ENCODE measurements at places on chromosomes 11 and 22. TPM values are rescaled to one million over a fixed set of nuclear protein-coding genes. Genes with fewer than 3 reads are reported as not detected.

GRCh38 chr22:31954535-31955523, 10.5 kb downstream of the YWHAH start:
- no peak for DNase-seq

DNA sequence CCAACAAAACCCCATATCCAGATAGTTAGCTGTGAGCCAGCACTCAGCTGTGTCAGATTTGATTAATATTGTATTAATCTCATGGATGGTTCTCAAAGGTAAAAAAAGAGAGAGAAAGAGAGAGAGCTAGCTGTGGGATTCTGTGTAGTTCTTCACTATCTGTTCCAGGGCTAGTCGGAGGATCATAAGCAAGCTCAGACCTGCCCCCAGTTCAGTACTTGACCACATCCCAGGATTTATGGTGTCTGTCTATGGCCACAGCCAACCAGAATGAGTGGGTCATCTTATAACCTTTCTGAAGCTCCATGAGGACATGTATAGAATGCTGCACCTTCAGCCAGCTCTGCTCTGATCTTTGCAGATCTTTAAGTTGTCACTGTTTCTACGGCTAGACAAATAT, 13.5 kb upstream of the B3GNT6 start:
- no peak for DNase-seq

GRCh38 chr11:121613724-121614123, 161.0 kb upstream of the SORL1-AS1 start:
- DNase-seq = peak; percentile 11

NOL12 gene
- 24.0 TPM for polyA plus RNA-seq

GRCh38 chr11:47944632-47945031, 35.7 kb upstream of the PTPRJ start:
- no peak for DNase-seq

GRCh38 chr11:76415073-76415472, 29.7 kb upstream of the EMSY start:
- DNase-seq = no peak

VPREB1 gene
- 0.32 TPM for polyA plus RNA-seq

DNA sequence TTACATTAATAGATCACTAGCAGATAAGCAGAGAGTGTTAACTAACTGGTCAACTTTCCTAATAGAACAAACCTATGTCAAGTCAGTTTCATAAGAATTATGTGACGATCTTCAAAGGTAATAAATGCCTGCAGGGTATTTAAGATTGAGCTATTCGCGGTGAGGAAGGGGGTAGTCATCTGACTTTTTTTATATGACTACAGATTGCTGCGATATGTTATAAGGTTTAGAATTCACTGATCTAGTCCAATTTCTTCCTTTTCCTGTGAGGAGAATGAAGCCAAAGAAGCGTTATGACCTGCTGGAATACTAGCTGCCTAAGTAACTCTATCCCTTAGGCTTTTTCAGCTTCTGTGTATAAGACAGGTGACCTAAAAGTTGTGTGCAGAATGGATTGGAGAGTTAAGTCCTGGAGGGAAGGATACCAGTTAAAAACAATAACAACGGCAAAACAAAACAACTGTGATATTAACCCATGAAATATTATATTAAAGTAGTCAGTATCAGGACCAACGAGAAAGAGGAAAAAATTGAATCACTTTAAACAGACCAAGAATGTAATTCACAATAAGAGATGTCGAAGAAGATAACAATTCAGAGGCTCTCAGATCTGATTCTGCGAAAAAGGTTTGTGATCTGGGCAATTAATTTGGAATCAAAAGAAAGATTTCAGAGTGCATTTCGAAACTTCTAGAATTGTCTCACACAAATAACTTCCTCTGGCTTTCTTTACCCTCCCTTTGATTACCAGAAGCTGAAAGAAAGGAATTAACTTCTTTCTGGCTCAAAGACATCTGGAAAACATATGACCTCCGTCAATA, 630 bp downstream of the CASP4 start:
- peak; percentile 29 for DNase-seq

DNA sequence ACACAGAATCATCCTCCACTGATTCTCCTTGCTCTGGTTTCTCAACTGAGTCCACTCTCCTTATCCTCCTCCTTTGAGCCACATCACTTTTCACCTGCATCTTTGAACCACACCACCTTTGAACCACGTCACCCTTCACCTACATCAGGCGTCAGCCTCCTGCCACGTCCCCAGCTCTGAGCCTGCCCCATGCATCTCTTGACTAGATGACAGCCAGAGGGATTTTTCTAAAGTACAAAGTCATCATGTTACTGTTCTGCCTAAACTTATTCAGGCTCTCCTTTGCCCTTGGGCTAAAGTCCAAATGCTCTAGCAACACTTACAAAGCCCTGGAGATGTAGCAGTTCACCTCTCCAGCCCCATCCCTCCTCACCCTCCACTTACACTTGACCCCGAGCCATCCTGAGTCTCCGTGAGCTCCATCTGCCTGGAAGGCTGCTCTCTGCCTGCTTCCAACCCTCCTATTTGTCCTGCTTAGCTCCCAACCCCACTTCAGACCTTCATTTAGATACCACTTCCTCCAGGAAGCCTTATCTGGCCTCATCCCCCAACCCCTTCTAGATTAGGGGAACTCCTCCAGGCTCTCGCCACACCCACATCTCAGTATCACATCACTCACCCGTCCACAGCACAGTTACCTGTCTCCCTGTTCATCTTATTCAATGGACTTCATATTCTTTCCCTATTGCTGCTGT, 3.7 kb upstream of the MS4A10 start:
- DNase-seq = peak; percentile 93

DNA sequence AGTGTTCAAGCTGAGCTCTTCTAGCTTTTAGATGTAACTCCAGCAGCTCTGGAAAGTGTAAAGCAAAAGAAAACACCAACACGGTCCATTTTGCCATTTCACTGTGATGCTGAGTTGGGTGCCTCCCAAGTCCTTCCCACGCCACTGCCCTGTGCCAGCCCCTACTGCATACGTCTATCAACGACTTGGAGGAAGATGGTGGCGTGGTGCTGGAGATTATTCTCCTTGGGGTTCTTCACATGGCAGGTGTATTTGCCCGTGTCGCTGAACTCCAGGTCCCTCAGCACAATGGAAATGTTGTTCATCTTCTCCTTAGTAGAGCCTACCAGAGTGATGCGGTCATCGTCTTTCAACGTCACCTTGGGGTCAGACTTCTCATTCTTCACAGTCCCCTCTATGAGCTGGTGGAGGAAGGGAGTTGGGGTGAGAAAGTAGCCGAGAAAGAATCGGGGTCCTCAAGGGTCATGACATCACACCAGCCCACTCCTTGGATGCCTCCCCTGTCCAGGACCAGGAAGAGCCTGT, 8.9 kb downstream of the SCN4B start:
- no peak for DNase-seq

SYNGR1 gene
- not detected for polyA plus RNA-seq

DNA sequence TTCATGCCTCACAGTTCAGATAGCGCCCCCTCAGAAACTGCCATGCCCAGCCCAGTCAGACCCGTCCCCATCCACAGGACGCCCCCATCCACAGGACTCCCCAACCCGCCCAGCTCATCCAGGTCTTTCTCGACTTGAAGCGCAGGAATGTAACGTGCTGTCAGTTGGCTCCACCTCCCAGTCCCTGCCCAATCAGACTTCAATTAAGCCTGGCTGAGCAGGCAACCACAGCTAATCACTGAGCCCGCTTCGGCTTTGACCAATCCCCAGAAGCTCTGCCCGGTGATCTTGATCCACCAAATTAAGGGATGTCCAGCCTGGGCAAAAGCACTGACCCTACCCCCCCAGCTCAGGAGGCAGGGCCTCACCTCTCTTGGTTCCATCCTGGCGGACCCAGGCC, 10.5 kb upstream of the MFNG start:
- DNase-seq = no peak

IGSF22 gene
- polyA plus RNA-seq = 1.3 TPM

DNA sequence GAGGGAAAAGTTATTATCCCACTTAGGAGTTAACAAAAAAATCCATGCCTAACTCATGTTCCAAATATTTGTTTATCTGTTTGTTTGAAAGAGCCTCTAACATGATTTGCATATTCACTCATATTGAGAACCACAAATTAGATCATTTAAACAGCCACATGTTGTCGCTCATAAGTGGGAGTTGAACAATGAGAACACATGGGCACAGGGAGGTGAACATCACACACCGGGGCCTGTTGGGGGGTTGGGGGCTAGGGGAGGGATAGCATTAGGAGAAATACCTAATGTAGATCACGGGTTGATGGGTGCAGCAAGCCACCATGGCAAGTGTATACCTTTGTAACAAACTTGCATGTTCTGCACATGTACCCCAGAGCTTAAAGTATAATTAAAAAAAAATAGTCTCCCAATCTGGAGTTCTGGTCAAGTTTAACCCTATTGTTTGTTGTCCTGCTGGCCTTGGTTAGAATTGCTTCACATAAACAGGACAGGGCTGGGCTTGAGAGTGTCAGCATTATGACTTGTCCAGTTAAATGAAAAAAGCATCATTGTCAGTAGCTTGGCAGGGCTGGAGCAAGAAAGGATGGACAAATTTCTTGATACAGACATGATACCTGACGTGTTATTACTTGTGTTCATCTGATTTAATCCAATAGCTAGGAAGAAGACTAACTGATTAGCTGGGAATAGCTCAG, 57.8 kb upstream of the PSMA1 start:
- DNase-seq = no peak

OR52D1 gene
- polyA plus RNA-seq = not detected

DNA sequence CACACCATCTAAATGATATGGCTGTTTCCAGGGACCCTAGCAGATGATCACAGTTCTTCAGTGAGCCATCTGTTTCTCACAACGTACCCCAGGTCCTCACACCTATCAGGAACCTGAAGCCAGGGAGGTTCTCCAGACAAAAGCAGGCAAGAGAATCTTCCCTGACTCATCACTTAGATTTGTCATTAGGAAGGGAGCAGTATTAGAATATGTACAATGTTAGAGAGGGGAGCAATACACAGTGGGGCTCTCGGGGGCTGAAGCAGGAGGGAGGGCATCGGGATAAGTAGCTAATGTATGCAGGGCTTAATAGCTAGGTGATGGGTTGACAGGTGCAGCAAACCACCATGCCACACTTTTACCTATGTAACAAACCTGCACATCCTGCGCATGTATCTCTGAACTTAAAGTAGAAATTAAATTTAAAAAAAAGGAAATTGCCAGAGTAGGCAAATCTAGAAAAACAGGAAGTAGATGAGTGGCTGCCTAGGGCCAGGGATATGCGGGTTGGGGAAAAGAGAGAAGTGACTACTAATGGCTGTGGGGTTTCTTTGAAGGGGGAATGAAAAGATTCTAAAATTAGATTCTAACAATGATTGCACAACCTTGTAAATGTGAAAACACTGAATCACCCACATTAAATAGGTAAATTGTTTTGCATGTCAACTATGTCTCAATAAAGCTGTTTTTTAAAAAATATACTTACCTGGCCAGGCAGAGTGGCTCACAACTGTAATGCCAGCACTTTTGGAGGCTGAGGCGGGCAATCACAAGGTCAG, 14.4 kb downstream of the C22orf42 start:
- DNase-seq = no peak

RFPL2 gene
- polyA plus RNA-seq = not detected

GRCh38 chr22:50734343-50734771, 3.6 kb upstream of the ACR start:
- no peak for DNase-seq

PNPLA5 gene
- not detected for polyA plus RNA-seq

ZDHHC13 gene
- polyA plus RNA-seq = 21.7 TPM

GRCh38 chr11:133082841-133083488, 449.3 kb downstream of the OPCML start:
- DNase-seq = peak; percentile 60

- no peak for DNase-seq
Observed at GRCh38 chr11:133892584-133893380, 47.5 kb upstream of the SPATA19 start.

GRCh38 chr11:68047437-68048290, 8.8 kb downstream of the TCIRG1 start:
- no peak for DNase-seq

- no peak for DNase-seq
Observed at GRCh38 chr11:2844116-2844842, 41.3 kb downstream of the CDKN1C start.

DNA sequence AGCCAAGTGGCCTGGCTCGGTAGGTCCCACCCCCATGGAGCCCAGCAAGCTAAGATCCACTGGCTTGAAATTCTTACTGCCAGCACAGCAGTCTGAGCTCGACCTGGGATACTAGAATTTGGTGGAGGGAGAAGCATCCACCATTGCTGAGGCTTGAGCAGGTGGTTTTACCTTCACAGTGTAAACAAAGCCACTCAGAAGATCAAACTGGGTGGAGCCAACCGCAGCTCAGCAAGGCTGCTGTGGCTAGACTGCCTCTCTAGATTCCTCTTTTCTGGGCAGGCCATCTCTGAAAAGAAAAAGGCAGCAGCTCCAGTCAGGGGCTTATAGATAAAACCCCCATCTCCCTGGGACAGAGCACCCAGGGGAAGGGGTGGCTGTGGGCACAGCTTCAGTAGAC, 22.3 kb upstream of the OR5B21 start:
- no peak for DNase-seq

TIGD3 gene
- 2.1 TPM for polyA plus RNA-seq

- DNase-seq = peak; percentile 100
Observed at GRCh38 chr22:38935023-38935422, 22.4 kb upstream of the APOBEC3A start.

- DNase-seq = peak; percentile 26
Observed at GRCh38 chr11:119905162-119905561, 176.2 kb upstream of the NECTIN1 start.

- DNase-seq = no peak
Observed at GRCh38 chr22:44925465-44926123, 84.2 kb downstream of the PHF21B start.

Measured in small intestine (tissue), 16 donors.